ENCODE measurements at places on chromosomes 7 and 10.

DNA sequence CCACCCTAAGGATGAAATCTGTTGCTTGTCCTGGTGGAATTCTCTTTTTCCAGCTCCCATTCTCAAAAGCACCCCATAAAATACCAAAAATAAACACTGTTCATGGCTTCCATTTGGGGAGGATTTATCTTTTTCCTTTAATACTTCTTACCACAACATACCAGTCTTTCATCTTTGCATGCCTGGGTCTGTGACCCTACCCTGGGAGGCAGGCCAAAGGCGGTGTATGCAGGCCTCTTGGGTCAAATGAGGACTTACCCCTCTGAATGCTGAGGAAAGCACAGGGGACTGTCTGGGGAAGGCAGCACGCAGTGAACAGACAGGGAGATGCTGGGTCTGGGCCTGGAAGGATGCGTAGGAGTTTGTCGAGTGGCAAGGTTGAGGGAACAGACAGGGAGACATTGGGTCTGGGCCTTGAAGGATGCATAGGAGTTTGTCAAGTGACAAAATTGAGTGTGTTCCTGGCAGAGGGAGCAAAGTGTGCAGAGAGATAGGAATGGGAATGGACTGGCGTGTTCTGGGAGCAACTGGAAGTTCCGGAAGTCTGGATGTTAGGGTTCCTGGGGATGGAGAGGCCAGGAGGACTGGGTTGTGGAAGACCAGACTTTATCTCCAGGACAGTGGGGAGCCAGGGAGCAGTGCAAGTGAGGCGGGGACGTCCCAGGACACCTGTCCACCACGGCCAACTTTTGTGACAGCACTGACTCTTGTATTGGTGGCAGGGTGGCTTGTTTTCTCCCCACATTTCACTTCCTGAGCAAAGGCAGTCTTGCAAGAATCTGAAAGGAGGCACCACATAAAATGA lies 40.8 kb downstream of the MYL10 start:
- no peak for DNase-seq

GRCh38 chr10:78464118-78464855 lies 430.6 kb downstream of the RPS24 start:
- no peak for DNase-seq

GRCh38 chr10:19178675-19179074 lies 130.1 kb downstream of the MALRD1 start:
- no peak for DNase-seq

DNA sequence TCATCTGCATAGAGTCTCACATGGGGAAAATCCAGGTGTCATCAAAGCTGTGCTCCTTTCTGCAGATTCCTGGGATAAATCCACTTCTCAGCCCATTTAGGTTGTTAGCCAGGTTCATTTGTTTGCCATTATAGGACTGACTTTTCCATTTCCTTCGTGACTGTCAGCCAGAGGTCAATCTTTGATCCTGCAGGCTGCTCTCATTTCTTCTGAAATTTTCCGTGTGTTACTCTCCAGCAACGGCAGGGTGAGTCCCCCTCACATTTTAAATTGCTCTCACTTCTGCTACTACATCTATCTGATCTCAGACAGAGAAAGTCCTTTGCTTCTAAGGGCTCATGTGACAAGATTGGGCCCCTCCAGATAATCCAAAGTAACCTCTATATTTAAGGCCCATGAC lies 150.7 kb upstream of the BET1 start:
- DNase-seq, result no peak

GRCh38 chr7:77858278-77858677 lies 59.7 kb downstream of the PHTF2 start:
- DNase-seq, result no peak

- DNase-seq, result no peak
Observed at GRCh38 chr10:118596426-118597124, 1.1 kb upstream of the PRLHR start.
